Esophagus squamous epithelium (tissue), 5 donors: ENCODE measurements at places on chromosomes 13 and 19.

- DNase-seq, result no peak
Observed at GRCh38 chr19:10295847-10296591, 6.3 kb downstream of the ICAM5 start.

GRCh38 chr19:18629166-18630088 lies 7.4 kb upstream of the KLHL26 start:
- DNase-seq, result no peak

- DNase-seq, result no peak
Observed at GRCh38 chr13:73955977-73956500, 178.2 kb downstream of the KLF12 start.

GRCh38 chr19:34288381-34288780 lies 34.0 kb downstream of the GARRE1 start:
- no peak for DNase-seq

- no peak for DNase-seq
Observed at GRCh38 chr19:16041299-16041990, 34.9 kb upstream of the TPM4 start.

GRCh38 chr13:36668316-36668715 lies 5.5 kb upstream of the SERTM1 start:
- no peak for DNase-seq

GRCh38 chr19:35116072-35116801 lies 614 bp downstream of the FXYD3 start:
- no peak for DNase-seq

DNA sequence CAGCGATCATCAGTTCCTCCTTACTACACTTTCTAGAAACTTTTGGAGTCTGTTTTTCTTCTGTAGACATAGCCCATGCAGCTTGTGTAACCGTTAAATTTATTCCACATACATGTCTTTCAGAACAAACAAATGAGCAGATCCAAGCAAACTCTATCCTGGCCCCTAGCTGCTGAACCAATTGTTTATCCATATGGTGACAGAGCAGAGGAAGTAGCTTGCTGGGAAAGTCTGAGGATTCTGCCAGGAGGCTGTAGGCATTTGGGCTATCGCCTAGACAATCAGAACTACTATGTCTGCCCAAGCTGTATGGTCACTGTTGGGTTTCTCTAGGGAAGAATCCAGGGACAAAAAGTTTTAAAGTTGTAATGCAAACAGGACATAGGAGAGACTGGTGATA lies 343.7 kb downstream of the SPRY2 start:
- DNase-seq, result no peak

DNA sequence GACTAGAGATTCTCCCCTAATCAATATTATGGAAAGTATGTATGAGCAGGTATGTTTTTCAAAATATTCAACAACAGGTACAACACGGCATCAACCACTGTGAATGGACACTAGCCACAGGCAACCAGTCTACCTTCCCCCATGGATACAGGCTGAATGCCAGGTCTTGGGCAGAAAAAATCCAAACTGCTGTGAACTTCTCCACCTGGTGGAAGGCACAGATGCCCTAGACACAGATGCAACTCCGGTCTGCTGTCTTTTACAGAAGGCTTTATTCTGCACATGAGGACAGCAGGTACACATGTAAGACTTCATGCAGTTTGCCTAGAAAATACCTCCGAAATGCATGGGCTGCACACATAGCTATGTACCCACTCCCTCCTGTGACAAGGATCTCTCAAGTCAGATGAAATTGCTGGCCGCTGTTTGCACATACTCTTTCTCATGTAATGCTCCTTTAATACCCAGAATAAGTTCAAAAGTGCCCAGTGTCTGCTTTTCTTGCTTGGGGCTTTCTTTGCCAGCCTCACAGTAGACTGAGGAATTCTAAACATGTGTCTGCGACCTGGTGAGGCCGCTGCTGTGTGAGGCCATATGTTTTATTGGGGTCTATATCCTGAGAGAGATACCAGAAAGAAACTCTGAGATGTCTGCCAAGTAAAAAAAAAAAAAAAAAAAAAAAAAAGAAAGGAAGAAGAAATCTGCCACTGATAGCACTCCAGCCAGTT lies 325.9 kb downstream of the FOXO1 start:
- no peak for DNase-seq

GRCh38 chr13:96771486-96772367 lies 222.5 kb downstream of the OXGR1 start:
- DNase-seq, result no peak

GRCh38 chr19:27774337-27774736 lies 1438.6 kb downstream of the UQCRFS1 start:
- no peak for DNase-seq

- DNase-seq, result no peak
Observed at GRCh38 chr13:94703271-94703670, 9.1 kb downstream of the SOX21 start.

- DNase-seq, result no peak
Observed at GRCh38 chr13:99208845-99209527, 8.3 kb downstream of the UBAC2 start.

GRCh38 chr13:86313421-86313820 lies 514.2 kb upstream of the SLITRK6 start:
- no peak for DNase-seq

DNA sequence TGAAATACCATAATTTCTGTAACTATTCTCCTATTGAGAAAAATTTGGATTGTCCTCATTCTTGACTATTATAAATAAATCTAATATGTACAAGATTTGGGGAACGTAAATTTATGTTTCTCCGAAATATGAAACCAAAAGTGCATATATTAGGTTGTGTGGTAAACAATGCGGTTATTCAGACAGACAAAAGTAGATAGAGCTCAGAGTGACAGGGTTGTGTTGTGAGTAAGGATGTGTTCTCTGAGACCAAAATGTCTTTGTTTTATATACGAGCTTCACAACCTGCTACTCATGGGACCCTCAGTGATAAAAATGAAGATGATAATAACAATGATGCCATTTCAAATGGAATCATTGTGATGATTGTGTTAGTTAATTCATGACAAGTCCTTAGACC lies 796.3 kb upstream of the SLC10A2 start:
- DNase-seq, result no peak
